ENCODE measurements at places on chromosomes 3 and 15. TPM values are rescaled to one million over a fixed set of nuclear protein-coding genes. Genes with fewer than 3 reads are reported as not detected.

CASR gene
- not detected for total RNA-seq

GOLGA6D gene
- total RNA-seq, result not detected

PLD1 gene
- total RNA-seq, result 75.1 TPM

FEZF2 gene
- not detected for total RNA-seq

ZKSCAN7 gene
- total RNA-seq, result 1.8 TPM

ZNF774 gene
- 4.9 TPM for total RNA-seq

MAP3K13 gene
- 8.0 TPM for total RNA-seq

Data from left ventricle myocardium superior (tissue), 1 donor.